ENCODE measurements at places on chromosomes 13 and 19. TPM values are rescaled to one million over a fixed set of nuclear protein-coding genes. Genes with fewer than 3 reads are reported as not detected.

DNA sequence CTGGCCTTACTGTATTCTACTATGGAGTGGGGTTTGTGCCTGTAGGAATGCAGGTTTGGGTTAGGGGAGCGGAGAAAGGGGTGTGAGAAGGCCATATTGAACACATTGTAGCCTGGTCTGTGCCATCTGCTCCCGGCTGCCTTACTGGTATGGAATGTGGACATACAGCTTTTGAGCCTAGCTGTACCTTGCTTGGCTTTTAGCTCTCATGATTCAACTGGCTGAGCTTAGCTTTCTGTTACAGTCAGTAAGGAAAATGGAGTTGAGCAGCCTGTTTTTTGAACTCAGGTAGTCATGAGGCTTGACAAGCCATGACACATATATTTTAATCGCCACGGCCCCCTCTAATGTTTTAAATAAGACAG, 41.6 kb downstream of the ARHGAP35 start:
- DNase-seq, result no peak

- peak; percentile 72 for DNase-seq
These were observed 10.7 kb downstream of the ABHD8 start for GRCh38 chr19:17292301-17293074.

DNA sequence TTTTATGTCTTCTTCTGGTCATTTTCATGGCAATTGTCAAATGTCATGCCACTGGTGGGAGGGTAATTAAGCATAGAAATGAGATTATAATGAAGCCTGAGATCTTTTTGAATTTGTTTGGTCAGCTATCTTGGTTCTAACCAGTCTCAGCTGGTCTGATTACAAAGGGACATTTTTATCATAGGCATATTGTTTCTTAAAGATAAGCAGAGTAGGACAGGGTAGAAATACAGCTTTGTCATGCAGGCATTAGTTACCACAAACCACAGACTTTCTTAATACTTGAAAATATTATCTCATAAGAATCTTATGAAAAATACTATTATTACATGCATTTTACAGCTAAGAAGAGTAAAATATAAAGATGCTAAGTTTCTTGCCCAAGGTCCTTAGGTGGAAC, 1761.5 kb downstream of the PCDH9 start:
- no peak for DNase-seq

CDK8 gene
- 12.5 TPM for polyA plus RNA-seq

DNA sequence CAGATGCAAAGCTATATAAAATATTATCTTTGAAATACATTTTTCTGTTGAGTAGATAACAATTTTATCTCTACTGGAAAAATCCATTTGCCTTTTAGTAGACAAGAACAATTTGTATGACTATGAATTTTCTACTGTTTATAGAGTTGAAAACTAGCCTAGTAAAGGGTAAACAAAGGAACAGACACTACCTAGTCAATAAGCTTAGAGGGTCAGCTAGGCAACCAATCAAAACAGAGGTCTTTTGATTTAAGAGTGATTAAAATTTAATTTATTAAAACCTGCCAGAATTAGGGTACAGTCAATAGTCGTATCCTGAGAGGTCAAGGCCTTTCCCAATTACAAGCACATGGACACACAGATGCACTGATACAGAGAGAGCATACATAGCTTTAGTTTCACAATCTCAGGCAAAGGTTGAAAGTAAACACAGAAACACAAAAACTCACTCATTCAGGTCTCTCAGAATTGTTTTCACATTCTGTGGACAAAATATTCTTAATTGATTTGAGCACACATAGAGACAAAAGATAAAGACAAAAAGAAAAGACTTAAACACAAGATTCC, 24.5 kb upstream of the GPC6 start:
- DNase-seq, result no peak

GRCh38 chr13:95267662-95268342, 33.4 kb downstream of the ABCC4 start:
- no peak for DNase-seq

DAPK3 gene
- polyA plus RNA-seq, result 140 TPM

C1QTNF9B gene
- 3.1 TPM for polyA plus RNA-seq

AP3D1 gene
- 95.1 TPM for polyA plus RNA-seq

DNA sequence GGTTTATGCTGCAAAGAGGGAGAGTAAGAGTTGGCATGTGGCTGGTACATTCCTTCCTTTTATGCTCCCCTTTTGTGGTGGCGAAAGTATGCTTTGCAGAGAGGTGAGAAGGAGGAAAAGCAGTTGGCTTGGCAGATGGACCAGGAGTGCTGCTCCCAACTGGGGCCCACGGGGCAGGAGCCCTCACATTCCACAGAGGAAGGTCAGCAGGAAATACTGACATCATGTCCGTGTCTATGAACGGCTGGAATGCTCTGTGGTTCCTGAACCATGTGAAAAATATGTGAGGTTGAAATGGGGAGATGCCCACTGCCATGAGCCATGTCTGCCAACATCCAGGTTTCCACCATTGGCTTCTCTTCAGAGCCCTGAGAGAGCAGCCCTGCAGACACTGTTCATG, 33.3 kb upstream of the GAS6 start:
- DNase-seq, result no peak
